ENCODE measurements at places on chromosomes 6 and 20.

GRCh38 chr6:117188627-117189201 lies 76.6 kb upstream of the VGLL2 start:
- DNase-seq = no peak

- no peak for DNase-seq
Measured at GRCh38 chr6:135046912-135047311, 7.7 kb downstream of the HBS1L start.

GRCh38 chr6:156102129-156102528 lies 646.5 kb upstream of the NOX3 start:
- no peak for DNase-seq

- DNase-seq = no peak
Measured at GRCh38 chr20:56810141-56810540, 181.0 kb downstream of the TFAP2C start.

DNA sequence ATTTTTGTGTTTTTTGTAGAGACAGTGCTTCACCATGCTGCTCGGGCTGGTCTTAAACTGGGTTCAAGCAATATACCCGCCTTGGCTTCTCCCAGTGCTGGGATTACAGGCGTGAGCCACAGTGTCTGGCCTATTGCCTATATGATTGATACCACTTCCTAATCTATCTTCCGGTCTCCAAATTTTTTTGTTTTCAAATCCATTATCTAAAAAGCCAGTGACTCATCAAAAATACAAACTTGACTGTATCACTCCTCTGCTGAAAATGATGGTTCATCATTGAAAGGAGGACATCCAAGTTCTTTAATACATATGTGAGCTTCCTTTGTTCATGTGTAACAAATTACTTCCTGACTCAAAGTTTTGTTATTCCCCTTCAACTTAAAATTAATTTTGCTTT lies 35.5 kb downstream of the FAM8A1 start:
- DNase-seq = no peak

DNA sequence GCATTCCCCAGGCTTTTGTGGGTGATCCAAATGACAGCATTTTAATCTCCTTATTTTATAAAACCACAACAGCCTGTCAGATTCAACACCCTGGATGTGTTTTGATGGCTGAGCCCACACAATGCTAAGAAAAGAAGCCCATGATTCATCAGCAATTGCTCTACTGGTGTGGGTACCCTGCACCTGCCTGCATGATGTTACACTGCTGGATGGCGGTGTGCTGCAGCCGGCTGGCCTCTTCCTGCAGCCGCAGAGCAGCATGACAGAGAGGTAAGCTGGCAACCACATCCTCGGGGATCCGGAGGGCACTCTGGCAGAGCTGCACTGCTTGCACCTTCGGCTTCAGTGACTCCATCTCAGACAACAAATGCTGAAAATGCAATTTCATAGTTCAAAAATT lies 327.5 kb downstream of the SYNE1 start:
- no peak for DNase-seq

- no peak for DNase-seq
Measured at GRCh38 chr6:142892254-142893021, 52.5 kb downstream of the HIVEP2 start.

- no peak for DNase-seq
Measured at GRCh38 chr6:68640491-68640835, 5.4 kb downstream of the ADGRB3 start.

DNA sequence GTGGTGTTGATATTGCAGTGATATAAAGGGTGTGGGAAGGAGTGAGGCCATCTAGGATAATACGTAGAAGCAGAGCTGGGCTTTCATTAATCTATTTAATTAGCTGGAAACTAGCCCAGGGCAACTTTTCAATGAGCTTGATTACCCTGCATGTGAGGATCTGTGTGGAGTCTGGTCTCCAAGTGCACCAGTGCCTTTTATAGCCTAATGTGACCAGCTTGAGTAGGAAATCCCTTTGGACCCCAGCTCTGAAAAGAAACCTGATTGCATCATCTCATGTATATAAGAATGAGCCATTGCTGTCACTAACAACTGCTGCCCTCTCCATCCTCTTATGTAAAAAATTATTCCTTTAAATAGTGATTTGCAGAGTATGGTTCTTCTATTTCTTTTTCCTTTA lies 72.6 kb downstream of the CD109 start:
- DNase-seq = no peak

DNA sequence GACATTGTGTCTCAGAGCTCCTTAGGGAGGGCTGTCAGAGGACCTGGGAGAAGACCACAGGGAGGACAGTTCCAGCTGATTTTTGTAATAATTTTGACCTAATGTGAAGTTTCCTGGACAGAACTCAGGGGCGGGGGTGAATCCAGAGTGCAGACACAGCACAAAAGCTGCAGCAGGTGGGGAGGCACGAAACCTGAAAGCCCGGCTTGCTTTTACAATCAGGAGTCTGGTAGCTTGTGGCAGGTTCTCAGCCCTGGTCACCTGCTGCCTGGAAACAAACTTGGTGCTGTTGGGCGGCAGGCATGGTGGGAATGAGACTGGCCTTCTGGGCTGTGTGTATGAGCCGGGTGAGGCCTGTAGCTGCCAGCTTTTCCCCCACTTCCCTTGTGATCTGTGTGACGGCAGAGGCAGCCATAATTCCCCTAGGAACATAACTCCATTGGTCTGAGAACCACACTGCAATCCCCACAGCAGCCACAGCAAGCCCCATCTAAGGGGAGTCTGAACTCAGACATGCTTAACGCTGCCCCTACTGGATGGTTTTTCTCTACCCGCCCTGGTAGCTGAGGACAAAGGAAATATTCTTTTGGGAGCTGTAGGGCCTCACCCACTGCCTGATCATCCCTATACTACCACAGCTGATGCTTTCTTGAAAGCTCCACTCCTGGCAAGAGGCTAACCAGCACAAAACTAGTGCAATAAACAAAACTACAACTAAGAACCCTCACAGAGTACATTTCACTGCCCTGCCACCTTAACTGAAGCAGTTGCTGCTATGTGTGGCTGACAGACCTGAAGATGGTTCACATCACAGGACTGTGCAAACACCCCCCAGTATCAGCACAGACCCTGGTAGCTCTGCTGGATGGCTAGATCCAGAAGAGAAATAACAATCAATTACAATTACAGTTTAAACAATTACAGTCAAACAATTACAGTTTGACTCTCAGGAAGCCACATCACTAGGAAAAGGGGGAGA lies 1055.1 kb upstream of the GJE1 start:
- no peak for DNase-seq

GRCh38 chr6:84074988-84075781 lies 41.6 kb downstream of the MRAP2 start:
- no peak for DNase-seq

- no peak for DNase-seq
Measured at GRCh38 chr6:28393912-28394662, 5.5 kb downstream of the ZSCAN12 start.

DNA sequence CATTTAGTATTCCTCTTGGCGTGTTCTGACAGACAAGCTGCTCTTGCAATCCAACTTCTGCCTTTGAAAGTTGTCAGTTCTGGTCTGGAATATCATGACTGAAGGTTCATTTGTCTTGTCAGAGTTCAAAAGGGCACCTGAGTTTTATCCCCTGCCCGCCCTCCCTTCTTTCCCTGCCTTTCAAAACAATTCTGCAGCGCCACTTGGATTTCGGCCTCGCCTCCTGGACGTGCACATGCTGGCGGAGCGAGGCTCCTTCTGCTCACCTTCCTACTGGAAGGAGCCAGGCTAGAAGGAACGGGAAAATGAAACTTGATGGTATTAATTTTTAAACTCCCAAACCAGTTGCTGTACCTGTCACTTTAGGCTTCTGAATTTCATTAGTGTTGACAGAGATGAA lies 55.7 kb upstream of the HDGFL1 start:
- no peak for DNase-seq

GRCh38 chr6:10529231-10529801 lies 8.2 kb downstream of the GCNT2 start:
- no peak for DNase-seq

DNA sequence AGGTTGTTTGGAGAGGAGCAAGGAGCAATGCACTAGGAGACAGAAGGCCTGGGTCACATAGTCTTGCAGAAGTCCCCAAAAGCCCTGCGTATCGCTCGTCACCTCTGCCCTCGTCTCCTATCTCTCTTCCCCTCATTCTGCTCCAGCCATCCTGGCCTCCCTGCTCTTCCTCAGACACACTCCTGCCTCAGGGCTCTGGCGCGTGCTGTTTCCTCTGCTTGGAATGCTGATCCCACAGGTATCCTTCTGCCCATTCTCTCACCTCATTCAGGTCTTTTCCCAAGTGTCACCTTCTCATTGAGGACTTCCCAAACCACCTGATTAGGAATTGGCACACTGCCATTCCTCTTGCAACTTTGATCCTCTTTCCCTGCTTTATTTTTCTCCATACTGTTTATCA lies 9.0 kb upstream of the SLC2A10 start:
- no peak for DNase-seq

- DNase-seq = no peak
Measured at GRCh38 chr6:27743787-27744186, 168.4 kb downstream of the OR2B2 start.

- DNase-seq = no peak
Measured at GRCh38 chr20:62923669-62924441, 2.5 kb downstream of the DIDO1 start.

GRCh38 chr6:116411284-116411623 lies 40.5 kb downstream of the DSE start:
- no peak for DNase-seq

DNA sequence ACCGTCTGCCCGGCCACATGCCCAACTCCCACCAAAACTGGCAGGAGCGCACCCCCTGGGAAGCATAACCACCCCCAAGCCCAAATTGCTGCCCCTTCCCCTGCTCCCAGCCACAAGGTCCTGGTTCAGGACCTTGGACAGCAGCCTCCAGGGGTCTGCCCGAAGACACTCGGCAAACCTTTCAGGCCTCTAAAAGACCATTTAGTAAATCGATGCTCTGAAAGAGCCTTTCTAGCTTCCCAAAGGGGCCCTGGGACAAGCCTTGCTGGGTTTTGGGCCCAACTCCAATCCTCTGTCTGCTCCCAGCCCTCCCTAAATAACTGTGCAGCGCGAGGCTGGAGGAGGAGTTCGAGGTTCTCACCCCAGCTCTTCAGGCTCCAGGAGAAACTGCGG lies 30.5 kb downstream of the GRM4 start:
- no peak for DNase-seq

- no peak for DNase-seq
Measured at GRCh38 chr20:64156136-64156885, 7.9 kb upstream of the MYT1 start.

DNA sequence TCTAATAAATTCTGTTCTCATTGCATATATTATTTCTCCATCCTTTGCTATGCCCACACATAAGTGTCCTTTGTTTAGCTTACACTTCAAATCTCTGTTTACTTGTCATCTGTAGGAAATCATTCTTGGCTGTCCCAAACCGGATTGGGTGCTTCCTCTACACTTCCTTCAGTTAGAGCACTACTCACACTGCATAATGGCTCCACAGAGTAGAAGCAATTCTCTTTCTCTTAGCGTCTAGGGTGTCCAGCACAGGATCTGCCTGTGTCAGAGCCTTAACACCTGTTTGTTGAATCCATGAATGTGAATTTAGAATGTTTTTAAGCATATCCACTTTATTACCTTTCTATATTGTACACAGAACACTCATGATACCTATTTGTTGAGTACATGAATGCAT lies 87.0 kb upstream of the BMP2 start:
- no peak for DNase-seq

GRCh38 chr6:110958329-110959192 lies at the start of gene GTF3C6:
TSS of gene GTF3C6 (plus strand) at chr6:110958706. CDS start at chr6:110958770, 64 bp downstream.
- peak; percentile 63 for DNase-seq

- no peak for DNase-seq
Measured at GRCh38 chr20:49276161-49276960, 1.5 kb downstream of the ZNFX1 start.

GRCh38 chr6:93040375-93040774 lies 379.0 kb downstream of the EPHA7 start:
- no peak for DNase-seq
